Foreskin keratinocyte (primary cell): ENCODE measurements at places on chromosomes 5 and 9. TPM values are rescaled to one million over a fixed set of nuclear protein-coding genes. Genes with fewer than 3 reads are reported as not detected.

DNA sequence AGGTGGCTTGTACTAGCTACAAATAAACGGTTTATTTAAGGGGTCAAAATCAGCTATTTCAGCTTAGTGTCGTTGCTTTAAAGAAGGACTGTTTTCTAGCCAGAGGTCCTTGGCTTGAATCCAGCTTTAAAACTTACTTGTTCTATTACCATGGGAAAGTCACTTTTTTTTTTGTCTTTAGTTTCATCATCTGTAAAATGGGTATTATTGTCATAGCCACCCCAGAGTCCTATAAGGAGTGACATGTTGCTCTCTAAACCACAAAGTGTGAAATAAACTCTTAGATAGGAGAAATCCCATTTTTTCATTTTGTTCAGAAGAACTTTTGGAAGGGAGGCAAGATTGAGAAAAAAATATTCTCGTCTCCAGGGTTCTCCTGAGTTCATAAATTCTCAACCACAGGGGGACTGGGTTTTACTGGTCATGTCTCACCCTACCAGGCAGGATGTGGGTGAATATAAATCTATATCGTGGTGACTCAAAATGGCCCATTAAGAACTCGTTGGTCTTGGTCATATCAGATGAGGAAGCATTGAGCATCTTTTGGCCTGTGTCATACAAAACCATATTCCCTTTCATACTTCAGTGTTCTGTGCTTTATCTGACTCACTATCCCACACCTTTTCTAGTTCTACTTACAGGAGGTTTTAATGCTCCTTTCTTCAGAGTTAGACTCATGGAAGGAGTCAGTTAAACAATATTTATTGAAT is 202.7 kb upstream of the NR3C1 start:
- DNase-seq: peak; percentile 55

DNA sequence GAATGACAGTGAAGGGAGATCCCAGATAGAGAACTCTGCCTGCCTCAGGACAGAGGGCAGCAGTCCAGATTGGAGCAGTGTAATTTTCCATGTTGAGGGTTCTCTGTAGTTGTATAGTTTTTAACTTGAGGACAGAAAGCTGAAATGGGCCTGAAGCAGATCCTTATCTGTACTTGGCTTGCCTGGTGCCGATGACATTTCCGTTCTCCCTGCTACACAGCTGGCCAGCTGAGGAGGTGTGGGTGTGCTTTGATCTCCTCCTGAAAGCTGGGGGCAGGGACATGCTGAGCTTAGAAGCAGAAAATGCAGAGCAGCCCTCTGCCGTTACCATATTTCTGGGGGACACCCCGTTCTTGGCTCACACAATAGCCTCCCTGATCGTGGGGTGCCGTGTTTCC is 10.5 kb downstream of the GLRX start:
- DNase-seq: no peak

DNA sequence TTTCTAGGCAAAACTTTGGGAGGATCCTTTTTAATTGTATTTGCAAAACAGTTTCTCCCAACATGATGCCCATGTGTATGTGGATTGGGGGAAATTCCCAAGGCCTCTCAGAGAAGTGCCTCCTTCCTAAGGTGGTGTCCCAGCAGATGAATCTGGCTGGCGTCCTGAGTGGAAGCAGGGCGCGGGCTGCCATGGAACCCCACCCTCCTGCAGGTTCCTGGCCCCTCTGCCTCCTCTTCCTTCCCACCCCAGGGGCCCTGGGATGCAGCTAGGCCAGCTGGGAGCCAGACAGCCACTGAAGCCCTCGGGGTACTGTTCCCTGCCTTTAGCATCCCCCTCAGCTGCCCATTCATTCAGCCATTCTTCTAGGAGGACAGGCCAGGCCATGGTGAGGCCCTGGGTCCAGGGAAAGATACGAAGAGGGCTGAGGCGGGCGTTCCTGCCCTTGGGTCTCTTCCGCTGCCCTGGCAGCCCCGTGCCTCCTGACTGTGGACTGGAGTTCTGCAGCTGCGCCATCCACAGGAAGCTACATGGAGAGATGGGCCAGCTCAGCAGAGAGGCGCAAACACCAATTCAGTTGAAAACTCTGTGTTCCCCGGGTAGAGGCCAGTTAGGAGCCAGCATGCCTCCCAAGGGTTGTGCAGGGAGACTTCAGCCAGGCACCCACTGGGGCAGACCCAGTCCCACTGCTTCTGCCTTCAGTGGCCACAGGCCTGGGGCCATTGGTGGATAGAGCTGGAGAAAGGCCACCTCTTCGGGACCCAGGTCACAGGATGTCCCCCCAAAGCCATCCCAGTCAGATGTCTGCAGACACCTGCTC is 36.5 kb downstream of the ADAMTS2 start:
- no peak for DNase-seq

DNA sequence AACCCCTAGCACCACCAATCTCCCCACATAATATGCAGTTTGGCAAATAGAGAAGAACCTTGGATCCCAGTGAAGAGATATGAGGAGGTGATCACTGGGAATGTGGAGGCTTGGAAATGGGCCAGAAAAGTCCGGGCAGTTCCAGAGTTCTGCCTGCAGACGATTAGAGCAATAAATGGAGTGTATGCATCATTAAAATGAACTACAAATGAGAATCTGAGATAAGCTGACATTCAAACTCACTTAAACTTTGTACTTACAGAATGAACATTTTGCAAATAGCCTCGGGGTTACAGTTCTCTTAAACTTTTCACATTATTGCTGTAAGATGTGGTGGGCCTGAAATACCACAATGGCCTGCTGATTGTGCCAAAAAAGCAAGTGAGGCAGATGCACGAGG is 23.0 kb upstream of the LHFPL2 start:
- no peak for DNase-seq

DNA sequence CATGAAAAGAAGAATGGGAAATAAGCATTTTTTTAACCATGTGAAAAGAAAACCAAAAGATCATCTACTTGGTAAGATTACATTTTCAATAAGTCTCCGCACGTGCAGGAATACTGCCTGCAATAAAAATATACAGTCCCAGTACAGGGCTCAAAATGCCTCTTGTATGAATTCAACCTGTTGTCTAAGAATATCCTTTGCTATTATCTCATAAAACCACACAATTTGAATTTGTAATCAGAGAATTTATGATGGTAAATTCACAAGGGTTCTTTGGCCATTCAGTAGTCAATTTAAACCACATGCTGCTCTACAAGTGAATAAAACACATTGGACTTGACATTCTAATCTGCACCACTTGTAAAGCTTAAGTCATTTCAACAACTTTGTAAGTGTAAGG is 46.6 kb downstream of the ST8SIA4 start:
- no peak for DNase-seq

GRCh38 chr5:71528206-71528605 is 58.9 kb upstream of the MCCC2 start:
- DNase-seq: peak; percentile 3

DNA sequence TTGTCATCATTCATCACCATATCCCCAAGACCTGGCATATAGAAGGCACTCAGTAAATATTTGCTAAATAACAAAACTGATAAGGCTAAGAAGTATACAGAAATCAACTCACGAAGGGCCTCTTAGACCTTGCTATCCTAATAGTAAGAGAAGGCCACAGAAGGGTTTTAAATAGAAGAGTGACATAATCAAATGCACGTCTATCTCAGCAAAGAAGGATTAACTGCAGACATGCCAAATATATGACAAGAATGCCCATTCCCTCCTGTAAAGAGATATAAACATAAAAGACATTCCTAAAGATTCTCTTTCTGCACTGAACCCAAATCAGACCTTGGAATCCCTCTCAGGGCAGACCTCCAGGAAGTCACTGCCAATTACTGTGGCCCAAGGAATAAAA is 34.1 kb downstream of the ECPAS start:
- no peak for DNase-seq

GRCh38 chr9:72950875-72951442 is 1.9 kb downstream of the ALDH1A1 start:
- no peak for DNase-seq

DNA sequence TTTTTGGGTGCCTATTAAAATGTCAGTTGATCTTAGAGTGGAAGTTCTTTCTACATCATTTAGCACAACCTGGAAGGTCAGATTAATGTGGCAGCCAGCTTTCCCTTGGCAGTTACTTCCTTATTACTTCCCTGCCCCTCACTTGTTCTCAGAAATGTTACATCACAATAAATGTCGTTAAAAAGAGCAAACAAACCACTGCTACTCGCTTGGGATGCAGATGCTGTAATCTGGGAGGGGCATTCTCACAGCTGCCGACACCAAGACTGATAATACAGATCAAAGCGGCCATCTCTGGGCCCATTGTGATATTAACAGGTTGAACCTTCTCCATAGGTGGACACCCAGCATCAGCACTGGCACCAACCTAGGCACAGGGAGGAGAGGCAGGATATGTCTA is 29.3 kb downstream of the PLAC8L1 start:
- DNase-seq: no peak

GRCh38 chr5:31098811-31099210 is 94.7 kb upstream of the CDH6 start:
- peak; percentile 55 for DNase-seq

- no peak for DNase-seq
Measured at GRCh38 chr5:149079883-149080282, 17.0 kb upstream of the SH3TC2 start.

GRCh38 chr5:59367791-59368394 is 525.6 kb downstream of the PDE4D start:
- peak; percentile 44 for DNase-seq

DNA sequence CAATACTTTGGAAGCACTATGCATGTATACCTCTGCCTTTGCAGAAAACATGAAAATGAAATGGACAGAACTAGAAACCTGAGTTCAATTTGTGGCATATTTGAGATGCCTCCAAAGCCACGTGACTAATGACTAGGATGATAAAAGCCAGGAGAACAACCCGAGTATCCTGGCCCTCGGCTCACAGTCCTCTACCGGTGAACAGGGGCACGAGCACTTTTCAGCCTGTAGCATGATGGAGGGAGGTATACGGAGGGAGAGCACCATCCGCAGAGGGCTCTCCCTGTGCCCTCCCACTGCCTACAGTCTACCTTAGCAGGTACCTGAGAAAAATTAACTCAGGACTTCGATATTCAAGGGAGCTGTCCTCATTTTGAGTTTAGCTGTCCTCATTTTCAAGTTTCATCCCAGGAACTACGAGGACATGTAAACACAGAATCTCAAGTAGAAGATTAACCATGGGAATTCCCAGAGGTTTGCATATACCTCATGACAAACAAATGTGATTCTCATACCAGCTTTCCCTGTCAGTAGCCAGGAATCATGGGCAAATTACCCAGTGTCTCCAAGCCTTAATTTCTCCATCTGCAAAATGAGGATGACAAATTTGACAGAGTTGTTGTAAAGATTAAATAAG is 249.3 kb downstream of the DNAH5 start:
- DNase-seq: no peak

DNA sequence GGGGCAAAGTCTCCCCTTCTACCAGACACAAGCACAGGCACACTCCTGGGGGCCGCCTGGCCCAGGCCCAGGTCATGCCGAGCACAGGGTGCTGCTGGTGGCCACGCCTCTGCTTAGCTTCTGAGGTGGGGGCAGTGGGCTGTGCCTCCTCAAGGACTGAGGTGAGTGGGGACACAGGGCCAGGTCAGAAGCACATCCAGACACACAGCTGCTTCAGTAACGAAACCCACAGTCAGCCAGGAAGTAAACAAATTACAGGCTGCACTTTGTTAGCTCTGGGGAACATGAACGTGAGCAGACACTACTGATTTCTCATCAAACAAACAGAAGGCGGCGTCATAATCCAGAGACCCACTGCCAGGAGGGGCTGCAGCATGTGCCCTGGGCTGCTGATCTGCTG is 192.4 kb downstream of the HSPA4 start:
- no peak for DNase-seq

GRCh38 chr5:131947445-131947844 is 2.0 kb upstream of the MEIKIN start:
- DNase-seq: no peak

GRCh38 chr5:112971276-112971675 is 5.3 kb upstream of the DCP2 start:
- DNase-seq: no peak

- no peak for DNase-seq
Measured at GRCh38 chr5:8376478-8376877, 507.5 kb downstream of the MTRR start.

GRCh38 chr5:133801955-133802751 is 166.3 kb downstream of the C5orf15 start:
- no peak for DNase-seq

- no peak for DNase-seq
Measured at GRCh38 chr9:34928921-34929320, 29.2 kb upstream of the PHF24 start.

DNA sequence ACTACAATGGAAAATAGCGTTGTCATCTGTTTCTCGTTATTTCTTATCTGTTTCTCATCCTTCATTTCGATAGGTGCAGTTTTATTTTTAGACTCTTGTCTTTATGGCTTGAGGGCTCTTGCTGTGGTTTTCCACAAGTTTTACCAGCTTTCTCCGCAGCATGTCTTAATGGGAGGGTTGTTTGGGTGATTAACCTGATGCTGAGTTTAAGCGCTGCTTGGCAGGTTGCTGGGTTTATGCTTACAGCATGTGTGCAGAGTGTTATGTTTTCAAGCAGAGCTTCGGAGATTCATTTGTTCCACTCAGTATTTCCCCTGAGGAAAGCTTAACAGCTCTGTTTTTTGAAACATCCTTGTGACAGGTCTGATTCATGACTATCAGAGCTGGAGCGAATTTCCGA is 154.0 kb downstream of the SLC12A2 start:
- no peak for DNase-seq

- DNase-seq: no peak
Measured at GRCh38 chr9:69949396-69949795, 94.3 kb upstream of the MAMDC2 start.

DNA sequence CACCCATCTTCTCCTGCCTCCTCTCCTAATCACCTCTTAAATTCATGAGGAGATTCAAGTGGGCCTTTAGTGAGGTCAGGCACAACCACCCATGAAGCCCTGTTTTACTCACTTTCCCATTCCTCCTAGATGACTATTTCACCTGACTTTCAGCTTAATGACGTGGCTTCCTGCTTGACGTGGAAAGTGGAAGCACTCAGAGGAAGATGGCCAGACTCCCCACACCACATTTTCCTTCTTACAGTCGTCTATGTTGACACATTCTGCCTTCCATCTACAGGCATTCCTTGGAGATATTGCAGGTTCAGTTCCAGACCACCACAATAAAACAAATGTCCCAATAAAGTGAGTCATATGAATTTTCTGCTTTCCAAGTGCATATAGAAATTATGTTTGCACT is 146.4 kb upstream of the TAS2R1 start:
- peak; percentile 30 for DNase-seq

The ATG12 gene
- polyA plus RNA-seq: 31.1 and 32.2 TPM in 2 replicates

The CCDC180 gene
- 0.17 and 0.21 TPM in 2 replicates for polyA plus RNA-seq

The SPATA31C1 gene
- polyA plus RNA-seq: not detected in 2 replicates

The MRPL22 gene
- 91.3 and 98.1 TPM in 2 replicates for polyA plus RNA-seq

The ALDH1A1 gene
- polyA plus RNA-seq: 0.02 and 0.94 TPM in 2 replicates

The TSSK1B gene
- not detected in 2 replicates for polyA plus RNA-seq

The EGFLAM gene
- 0.07 and 0.50 TPM in 2 replicates for polyA plus RNA-seq

The GPR150 gene
- polyA plus RNA-seq: 0.14 and 0.17 TPM in 2 replicates

The CTNND2 gene
- polyA plus RNA-seq: 0.08 TPM in 2 replicates

The SPINK13 gene
- polyA plus RNA-seq: not detected in 2 replicates

The MYMK gene
- not detected in 2 replicates for polyA plus RNA-seq

The MAMDC4 gene
- 2.1 and 3.0 TPM in 2 replicates for polyA plus RNA-seq
